ENCODE measurements at places on chromosomes 1 and 21.
A peak's percentile ranks its signal among the peaks of the same experiment; 100 is the strongest.

- no peak for ATAC-seq
Measured at GRCh38 chr1:37948841-37949240, 2.0 kb upstream of the INPP5B start.

GRCh38 chr1:185435696-185436379 is 118.8 kb upstream of the IVNS1ABP start:
- ATAC-seq = no peak

GRCh38 chr1:154813300-154813816 is 56.7 kb downstream of the KCNN3 start:
- ATAC-seq = peak; percentile 83

- ATAC-seq = no peak
Measured at GRCh38 chr1:67536957-67537666, 106.9 kb upstream of the SERBP1 start.

DNA sequence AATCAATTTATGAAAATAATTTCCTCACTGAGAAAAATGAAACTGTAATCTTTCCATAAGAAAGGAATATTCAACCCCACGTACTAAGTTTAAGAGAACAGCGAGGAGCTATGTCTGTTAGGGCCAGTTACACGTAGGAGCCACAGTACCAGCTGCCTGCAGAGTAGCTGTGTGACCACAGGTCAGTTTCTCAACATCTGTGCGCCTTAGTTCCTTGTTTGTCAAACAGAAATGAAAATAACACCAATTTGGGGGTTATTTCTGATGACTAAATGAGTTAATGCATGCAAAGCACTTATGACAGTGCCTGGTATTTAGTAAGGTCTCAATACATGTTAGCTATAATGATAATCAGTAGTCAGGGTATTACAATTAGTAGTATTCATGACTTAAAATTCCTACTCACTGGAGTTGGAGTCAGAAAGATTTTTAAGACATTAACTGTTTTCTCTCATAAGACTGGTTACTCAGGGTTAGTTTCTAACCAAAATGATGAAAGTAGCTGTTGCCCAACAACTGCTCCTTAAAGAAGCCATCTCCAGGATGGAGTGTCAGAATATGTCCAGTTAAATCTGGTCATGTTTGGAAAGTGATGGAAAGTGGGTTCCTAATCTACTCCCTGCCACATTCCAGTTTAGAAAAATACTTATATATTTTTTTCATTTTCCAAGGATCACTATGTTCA is 85.8 kb upstream of the ZNF648 start:
- no peak for ATAC-seq

GRCh38 chr1:67270541-67270940 is 37.1 kb upstream of the IL12RB2 start:
- no peak for ATAC-seq

DNA sequence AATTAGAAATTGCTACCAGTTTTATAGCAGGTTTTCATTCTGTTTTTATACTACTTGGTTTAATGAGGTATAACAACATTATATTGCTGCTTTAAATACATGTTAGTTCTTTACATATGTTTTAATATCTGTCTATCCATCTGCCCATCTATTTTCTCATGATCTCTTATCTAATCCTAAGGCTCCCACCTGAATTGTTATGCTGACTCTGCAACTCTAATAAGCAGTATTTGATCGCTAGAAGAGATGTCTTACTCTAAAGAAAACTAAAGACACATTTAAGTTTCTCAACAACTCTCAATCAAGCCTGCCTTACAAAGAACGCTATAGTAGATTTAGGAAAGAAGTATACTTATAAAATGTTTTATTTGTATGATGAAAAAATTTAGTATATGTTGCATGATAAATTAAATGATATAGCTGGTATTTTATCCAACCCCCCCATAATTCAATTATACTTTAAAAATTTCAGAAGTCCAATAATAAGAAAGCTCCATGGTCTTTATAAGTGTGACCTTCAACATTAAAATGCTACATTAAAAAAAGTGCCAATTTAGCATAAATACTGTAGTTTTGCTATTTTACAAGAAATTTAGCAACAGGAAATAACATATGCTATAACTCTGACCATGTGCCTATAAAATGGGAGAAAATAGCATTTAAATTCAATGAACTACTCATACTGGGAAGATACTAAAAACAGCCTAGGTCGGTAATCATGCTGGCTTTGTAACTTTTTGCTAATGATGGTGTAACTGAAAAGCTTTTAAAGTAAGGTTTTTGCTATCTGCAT is 180.3 kb downstream of the NEGR1 start:
- ATAC-seq = no peak

- ATAC-seq = no peak
Measured at GRCh38 chr1:21123287-21123948, 53.3 kb downstream of the EIF4G3 start.

GRCh38 chr1:36178471-36179219 is 22.7 kb downstream of the MAP7D1 start:
- no peak for ATAC-seq

GRCh38 chr1:185663771-185664296 is 70.4 kb upstream of the HMCN1 start:
- ATAC-seq = no peak

DNA sequence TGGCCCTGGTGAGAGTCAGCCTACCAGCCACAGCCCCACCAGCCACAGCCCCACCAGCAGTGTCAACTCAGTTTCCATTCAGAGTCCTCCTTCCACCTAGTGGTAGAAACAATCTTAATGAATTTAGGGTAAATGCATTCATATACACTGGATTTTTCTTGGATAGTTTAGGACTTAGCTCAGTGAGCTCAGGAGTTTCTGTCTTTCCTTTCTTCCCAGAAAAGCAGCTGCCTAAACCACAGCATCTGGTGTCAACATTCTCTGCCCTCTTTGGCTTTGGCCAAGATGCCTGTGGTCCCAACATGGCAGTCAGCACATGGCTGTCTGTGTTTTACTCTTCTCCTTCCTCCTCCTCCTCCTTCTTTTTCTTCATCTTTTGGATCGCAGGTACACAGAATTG is 94.0 kb downstream of the CLIC6 start:
- ATAC-seq = no peak

Data from motor neuron (in vitro differentiated cells).